ENCODE measurements at places on chromosomes 1 and 21.
A peak's percentile ranks its signal among the peaks of the same experiment; 100 is the strongest.

- DNase-seq = peak; percentile 53
These were observed 59.0 kb upstream of the BCAR3 start for GRCh38 chr1:93740601-93741031.

GRCh38 chr1:155657463-155657862, 31.1 kb downstream of the YY1AP1 start:
- DNase-seq = no peak

GRCh38 chr1:79791488-79792218, 785.1 kb upstream of the ADGRL4 start:
- DNase-seq = no peak

- no peak for DNase-seq
These were observed 2.1 kb upstream of the WASF2 start for GRCh38 chr1:27491748-27492700.

GRCh38 chr1:210407207-210407886, 78.6 kb downstream of the HHAT start:
- DNase-seq = peak; percentile 49

DNA sequence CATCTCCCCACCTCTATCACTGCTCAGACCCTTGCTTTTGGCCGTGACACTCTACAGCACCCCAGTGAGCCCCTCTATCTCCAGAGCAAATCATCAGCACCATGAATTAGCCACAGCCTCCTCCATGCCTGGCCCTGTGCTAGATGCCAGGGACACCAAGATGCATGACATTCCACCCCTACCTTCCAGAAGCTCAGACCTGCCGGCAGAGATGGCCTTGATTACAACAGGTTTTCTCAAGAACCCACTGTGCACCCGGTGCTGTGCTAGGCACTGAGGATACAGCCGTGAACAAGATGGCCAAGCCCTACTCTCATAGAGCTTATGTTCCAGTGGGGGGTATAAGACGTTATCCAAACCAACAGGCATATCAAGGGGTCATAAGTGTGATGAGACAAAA, 30.6 kb downstream of the CDK18 start:
- no peak for DNase-seq

GRCh38 chr1:2004856-2005255, 1.3 kb upstream of the CFAP74 start:
- DNase-seq = no peak

- no peak for DNase-seq
These were observed 4.9 kb downstream of the NHLH1 start for GRCh38 chr1:160371756-160372155.

GRCh38 chr1:185559684-185560331, 174.4 kb upstream of the HMCN1 start:
- peak; percentile 58 for DNase-seq

- no peak for DNase-seq
These were observed 7.5 kb upstream of the THEM4 start for GRCh38 chr1:151916726-151917370.

GRCh38 chr1:114330451-114330983, 176.8 kb upstream of the SYT6 start:
- no peak for DNase-seq

GRCh38 chr1:155064832-155065429, 1.4 kb downstream of the EFNA4 start:
- DNase-seq = no peak

DNA sequence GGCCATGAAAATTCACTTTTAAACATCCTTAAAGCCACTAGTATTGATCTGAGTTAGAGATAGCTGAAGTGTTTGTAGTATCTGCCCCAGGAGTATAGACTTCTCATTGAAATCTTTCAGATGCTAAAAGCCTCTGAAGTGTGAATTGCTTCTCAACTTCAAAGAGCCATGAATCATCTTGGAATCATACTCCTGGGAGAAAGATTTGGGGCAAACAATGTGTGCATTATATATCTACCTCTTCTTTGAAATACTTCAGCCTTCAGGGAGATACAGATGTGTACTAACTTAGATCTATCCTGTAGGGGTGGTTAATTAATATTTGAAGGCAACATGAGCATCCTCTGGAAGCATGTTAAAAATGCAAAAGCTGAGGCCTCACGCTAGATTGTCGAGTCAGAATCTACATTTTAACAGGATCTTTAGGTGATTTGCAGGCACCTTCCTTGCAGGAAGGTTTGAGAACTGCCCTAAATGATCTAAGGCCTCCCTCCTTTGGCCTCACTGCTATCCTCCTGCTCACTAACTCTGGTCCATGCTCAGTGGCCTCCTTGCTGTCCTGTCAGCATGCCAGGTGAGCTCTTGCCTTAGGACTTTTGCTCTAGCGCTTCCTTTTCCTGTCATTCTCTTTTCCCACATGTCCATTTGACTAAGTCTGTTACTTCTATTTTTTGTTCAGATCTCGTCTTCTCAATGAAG, 6.0 kb upstream of the SCYL3 start:
- DNase-seq = no peak

- no peak for DNase-seq
These were observed 44.8 kb upstream of the KIAA0040 start for GRCh38 chr1:175237389-175237788.

DNA sequence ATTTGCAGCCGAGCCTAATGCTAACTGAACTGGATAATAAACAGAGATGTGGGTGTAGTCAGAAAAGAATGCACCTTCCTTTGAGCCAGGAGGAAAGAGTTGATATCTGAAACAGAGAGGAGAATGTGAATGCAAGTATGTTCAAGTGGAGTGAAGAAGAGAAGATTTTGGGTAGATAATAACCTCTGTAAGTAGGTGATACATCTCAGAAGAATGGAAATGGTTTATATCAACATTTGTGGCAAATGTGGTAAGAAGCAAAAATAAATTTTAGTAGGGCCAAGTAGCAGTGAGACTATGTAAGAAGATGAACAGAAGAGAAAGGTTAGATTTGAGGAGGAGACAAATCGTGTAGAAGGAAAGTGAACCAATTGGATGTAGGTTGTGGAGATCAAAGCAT, 1.7 kb upstream of the DNTTIP2 start:
- DNase-seq = no peak

- DNase-seq = peak; percentile 42
These were observed 16.7 kb downstream of the ALX3 start for GRCh38 chr1:110053552-110054428.

GRCh38 chr1:97270508-97271307, 549.1 kb downstream of the PTBP2 start:
- no peak for DNase-seq

DNA sequence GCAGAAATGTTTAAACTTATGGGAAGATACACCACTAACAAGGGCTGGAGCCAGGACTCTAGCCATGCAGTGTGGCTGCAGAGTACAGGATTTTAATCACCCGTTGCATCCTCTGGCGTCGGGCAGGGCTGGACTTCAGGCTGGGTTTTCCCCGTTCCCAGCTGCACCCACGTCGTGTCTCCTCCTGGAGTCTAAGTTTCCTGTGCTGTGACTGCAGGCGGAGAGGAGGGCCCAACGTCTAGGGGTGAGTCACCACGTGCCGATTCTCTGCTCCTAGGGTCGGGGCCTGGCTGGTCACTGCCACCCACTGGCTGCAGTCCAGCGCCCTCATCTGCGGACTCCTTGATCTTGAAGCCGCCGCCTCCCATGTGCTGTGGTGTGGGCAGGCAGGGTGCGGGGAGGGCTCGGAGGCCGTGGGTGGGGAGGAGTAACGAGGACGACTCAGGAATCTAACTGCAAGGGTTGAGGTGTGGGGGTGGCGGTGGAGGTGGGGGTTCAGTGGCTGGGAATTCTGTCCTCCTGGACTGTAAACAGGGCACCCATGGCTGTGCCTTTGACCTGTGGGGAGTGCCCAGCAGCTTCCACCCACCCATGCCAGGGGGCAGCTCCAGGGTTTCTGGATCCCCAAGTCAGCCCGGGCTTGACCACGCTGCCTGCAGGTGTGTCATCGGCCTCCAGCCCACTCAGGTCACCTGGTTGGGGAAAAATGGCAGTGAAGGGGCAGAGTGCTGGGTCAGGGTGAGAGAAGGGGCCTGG, 77.8 kb downstream of the ALPL start:
- DNase-seq = peak; percentile 84

DNA sequence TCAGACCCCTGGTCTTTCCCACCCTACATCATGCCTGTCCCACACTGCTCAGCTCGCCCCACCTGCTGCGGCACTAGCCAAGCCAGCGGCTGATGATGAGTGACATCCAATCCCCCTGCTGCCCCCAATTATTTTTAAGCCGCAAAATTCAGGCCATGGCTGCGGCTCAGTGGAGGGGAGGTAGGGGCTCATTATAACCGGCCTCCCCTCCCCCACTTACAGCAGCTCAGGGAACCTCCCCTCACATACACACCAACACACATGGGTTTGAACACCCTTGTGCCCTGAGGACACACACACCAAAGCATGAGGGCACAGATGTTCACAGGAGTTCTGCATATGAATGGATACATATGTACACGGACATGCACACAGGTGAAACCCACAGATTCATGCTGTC, 5.3 kb downstream of the ADGRB2 start:
- no peak for DNase-seq

DNA sequence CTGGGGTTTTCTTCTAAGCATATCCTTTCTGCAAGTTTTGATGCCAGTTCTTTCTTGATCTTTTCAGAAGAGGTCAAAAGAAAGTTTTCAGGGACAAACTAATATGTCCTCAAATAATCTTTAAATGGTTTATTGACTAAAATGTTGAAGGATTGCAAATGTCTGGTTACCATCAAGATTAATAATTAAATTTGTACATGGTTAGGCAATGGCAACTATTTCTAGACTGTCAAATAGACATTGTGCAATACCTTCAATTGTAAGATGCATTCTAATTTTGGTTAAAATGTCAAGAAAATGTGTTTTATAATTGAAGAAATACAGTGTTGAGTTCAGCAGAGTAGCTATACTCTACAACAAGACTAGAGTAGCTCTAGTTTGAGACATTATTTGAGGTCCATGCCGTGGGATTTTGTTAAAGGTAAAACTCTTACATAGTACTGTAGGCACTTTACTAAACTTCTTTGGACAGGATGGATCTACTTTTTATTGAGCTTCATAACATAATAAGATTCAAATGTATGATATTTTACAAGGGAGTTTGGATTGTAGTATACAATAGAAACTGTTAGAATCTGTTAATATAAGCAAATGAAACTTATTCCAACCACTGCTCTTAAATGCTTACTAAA, 22.6 kb downstream of the MAEL start:
- no peak for DNase-seq

DNA sequence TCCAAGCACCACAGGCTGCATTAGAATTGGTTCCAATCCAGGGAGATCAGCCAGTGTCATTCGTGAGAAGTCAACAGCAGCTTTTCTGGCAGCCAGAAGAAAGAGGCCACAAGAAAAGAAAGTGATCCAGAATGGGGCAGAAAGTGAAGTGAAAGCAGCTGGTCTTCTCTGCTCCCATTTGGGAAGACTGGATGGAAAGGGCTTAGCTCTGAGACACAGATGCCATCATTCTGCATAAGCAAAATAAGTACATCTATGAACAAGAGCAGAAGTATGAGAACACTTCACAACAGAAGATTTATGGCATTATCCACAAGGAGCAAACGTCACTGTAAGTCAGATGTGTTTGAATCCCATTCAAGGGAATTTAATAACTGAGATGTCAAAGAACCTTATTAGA, 326.5 kb upstream of the ESRRG start:
- peak; percentile 1 for DNase-seq

GRCh38 chr1:93369734-93370133, 24.0 kb downstream of the DR1 start:
- no peak for DNase-seq

- no peak for DNase-seq
These were observed 92.1 kb downstream of the SYF2 start for GRCh38 chr1:25140073-25140797.

DNA sequence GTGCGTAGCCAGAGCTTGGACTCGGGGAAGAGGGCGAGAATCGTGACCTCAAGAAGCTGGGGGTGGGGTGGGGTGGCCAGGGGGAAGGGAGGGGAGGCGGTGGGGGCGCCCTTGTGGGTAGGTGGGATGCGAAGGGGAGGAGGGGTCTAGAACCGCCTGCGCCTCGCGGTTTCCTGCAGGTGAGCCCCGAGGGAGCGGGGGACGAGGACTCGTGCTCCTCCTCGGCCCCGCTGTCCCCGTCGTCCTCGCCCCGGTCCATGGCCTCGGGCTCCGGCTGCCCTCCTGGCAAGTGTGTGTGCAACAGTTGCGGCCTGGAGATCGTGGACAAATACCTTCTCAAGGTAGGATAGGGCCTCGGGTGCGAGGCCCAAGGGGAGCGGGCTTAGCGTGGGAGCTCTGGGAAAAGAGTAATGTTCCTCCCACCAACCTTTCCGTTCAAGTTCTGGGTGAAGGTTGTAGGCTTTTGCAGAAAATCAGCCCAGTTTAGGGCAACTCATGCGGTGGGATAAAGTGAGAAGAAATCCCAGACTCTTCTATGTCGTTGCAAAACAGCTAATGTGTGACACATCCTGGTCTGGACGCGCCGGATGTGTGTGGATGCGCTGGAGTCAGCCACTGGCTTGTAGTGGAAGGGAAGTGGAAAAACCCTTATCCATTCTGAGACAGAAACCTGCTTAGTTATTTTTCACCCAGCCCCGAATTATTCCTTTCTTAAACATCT, 2.9 kb downstream of the LHX8 start:
- peak; percentile 7 for DNase-seq

DNA sequence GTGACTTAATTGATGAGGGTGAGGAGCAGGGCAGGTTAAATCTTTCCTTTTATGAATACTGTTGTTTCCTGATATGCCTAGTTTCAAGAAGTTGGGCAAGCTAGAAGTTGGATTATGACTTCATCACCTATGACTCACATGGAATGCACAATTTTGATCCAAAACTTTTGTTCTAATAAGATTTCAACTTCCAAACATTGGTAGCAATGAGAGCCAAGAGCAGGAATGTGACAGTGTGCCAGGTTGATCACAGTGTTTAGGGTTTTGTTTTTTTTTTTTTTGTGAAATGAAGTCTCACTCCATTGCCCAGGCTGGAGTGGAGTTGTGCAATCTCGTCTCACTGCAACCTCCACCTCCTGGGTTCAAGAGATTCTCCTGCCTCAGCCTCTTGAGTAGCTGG, 349.4 kb downstream of the DUSP10 start:
- DNase-seq = peak; percentile 96

- peak; percentile 98 for DNase-seq
These were observed 7.5 kb downstream of the NGF start for GRCh38 chr1:115330480-115331013.

- DNase-seq = peak; percentile 15
These were observed 909 bp upstream of the PAXBP1 start for GRCh38 chr21:32772281-32773047.

GRCh38 chr1:155205035-155205434, 2.7 kb downstream of the THBS3 start:
- no peak for DNase-seq

GRCh38 chr21:38330666-38331065, 73.9 kb downstream of the KCNJ15 start:
- peak; percentile 51 for DNase-seq

DNA sequence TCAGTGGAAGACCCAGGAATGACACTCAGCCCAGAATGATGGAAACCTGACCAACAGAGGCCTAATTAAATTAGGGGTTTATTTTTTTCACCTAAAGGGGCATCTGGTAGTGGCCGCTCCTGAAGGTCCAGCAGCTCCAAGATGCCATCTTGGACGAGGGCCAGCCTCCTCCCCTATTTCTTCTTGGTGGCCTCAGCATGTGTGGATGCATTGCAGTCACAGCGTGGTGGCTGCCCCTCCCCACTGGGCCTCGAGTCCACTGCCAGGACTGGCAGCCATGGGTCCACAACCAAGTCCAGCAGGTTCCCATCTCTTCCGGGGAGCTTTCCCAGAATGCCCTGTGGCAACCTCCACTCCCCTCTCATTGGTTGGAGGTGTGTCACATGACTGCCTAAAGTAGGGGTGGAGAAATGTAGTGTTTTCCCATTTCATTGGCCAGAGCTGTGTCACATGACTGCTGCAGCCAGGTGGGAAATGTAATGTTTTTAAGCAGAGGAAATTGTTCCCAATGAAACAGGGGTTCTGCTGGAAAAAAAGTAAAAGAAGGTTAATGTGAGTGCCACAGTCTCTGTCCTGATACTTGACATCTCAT, 628.2 kb downstream of the PTPRU start:
- no peak for DNase-seq
